ENCODE measurements at places on chromosomes 2 and 18.

DNA sequence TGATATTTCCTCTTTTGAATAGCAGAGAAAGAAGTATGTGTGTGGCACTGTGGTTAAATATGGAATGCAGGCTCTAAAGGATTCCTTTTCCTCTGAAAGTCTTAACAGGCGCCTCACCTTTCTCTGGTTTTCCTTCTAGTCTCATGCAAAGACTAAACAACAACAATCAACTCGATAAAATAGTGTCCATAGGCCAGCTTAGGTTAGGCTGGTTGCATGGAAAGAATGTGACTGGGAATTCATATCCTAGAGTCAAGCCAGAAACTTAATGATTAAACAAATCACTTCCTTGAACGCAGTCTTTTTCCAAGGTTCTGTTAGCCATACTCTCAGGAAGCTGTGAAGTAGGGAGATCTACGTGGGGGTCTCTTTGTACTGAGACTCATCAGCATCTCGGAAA lies 800.8 kb upstream of the ID2 start:
- DNase-seq, result no peak

- DNase-seq, result no peak
These were observed 141.8 kb upstream of the CTNNA2 start for GRCh38 chr2:79370976-79371538.

GRCh38 chr2:138500592-138501424 lies 762 bp upstream of the SPOPL start:
- no peak for DNase-seq

DNA sequence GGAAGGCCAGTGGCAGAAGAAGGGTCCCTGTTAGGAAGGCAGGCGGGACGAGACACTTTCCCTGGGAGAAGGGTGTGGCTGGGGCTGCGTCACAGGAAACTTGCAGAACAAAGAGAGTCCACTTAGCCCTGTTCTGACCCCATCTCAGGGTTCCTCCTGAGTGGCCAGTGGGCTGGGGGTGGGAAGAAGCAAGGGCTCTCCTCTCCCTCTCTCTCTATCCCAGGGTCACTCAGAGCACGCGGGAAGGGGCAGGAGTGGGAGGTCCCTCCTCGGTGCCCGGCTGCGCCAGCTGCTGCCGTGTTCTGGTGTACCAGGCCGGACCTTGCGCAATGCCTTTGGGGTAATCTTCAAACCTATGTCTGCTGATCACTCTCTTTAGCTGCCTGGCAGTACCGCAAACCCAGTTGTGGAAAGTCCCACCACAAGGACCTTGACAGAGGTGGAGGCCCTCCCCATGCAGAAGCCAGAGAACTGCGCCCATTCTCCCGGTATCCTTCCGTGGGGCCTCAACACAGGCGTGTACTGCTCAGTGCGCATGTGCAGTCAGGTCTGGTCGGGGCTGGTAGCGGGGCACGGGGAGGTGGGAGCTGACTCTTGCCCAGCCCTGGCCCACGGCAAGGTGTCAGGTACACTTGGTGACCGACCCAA lies 47.8 kb upstream of the ST3GAL5 start:
- no peak for DNase-seq

DNA sequence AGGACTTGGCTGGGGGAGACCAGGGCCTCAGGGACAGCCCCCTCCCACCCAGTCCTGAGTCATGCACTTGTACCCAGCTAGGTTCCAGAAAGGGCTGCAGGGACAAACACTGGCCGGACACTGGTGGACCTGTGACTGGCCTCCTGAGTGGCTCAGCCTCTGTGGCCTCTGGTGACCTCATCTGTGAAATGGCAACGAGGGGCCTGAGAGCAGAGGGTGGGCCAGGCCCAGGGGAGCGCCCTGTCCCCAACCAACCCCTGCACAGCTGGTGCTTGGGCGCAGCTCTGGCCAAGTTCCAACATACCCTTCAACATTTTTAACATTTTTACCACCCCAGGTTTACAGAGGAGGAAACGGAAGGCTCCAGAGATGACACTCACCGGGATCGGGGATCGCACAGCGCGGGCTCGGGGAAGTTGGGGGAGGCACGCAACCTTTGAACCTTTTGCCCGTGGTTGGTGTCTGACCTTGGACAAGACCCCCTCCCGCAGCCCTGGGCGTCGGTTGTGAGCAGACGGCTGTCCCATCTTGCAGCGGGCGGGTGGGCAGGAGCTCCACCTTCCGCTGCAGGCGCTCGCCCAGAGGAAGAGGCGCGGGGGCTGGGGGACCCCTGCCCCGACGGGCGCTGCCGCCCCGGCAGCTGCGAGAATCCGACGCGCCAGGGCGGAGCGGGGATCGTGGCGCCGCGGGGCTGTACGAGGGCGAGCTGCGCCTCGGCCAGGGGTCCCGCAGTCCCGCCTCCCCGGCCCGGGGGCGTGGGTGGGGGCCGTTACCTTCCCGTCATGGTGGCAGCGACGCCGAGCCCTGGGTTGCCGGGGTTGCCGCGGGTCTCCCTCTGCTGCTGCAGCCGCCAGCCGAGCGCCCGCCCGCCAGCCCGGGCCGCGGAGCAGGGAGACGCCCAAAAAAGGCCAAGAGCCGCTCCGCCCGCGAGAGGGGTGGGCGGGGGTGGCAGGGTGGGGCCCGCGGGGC lies 805 bp downstream of the LIMS2 start:
- no peak for DNase-seq

GRCh38 chr2:235025800-235026536 lies 74.2 kb downstream of the SH3BP4 start:
- no peak for DNase-seq

DNA sequence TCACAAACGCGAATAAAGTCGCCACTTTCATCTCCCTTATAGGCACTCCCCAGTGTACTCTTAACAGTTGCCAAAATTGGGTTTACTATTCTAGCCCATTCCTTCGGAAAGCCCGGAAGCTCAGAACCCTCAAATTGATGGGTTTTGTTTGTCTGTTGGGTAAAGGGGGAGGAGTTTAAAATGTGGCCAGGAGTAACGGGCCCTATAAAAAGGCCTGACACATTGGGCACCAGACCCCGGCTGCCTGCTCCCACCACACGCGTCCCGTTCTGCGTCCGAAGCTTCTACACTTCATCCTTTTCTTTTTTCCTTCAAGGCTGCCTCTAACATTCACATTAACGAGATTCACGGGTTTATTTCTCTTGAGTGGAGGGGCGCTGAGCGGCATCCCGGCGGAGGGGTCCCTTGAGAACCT lies 837 bp downstream of the NHEJ1 start:
- no peak for DNase-seq

DNA sequence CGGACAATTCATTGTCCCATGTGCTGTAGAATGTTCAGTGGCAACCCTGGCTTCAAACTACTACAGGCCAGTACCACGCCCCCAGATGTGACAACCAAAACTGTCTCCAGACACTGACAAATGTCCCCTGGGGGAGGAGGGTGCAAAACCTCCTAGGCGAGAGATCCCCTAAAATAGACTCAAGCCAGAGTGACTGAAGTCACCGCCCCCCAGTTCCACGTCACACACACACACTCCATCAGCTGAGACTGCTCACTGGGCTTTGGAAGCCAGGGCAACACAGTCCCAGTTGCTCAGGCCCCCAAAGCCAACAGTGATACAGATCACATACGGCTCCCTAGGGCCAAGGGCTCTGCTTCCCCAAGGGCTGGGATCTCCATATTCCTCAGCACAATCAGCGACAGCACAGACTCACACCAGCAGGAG lies 19.1 kb downstream of the HDAC4 start:
- no peak for DNase-seq

- DNase-seq, result no peak
These were observed 21.2 kb upstream of the NTSR2 start for GRCh38 chr2:11691076-11691660.

DNA sequence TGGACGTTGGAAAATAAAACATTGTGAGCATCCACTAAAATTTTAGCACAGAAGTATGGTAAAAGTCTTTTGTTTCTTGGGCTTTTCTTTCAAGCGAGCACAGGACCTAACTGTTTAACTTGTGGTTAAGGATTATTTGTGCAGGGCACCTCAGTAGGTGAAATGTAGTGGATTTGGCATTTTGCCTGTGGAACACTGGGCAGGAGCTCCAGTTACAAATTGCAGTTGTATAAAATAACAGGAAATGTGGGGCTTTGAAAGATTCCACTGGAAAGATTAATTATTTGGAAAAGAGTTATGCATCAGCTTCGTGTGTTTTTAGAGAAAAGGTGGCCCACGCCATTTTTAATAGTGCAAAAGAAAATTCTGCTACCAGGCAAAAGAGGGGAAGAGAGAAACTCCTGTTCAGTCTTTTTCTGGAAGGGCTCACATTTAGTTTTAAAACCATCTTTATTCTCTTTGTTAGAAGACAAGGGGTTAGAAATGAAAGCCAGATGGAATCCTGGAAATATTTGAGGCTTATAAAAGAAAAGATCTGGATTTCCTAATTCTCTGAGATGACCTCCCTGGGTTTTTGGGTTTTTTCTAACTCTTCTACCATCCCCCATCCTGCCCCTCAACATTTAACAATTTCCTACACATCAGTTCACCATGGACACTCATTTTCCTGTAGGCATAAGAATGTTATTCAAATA lies 144.3 kb upstream of the SERTAD2 start:
- DNase-seq, result no peak

GRCh38 chr2:27471961-27472360 lies 17.6 kb downstream of the IFT172 start:
- DNase-seq, result no peak

GRCh38 chr2:137983581-137983980 lies 19.3 kb downstream of the HNMT start:
- no peak for DNase-seq

- DNase-seq, result no peak
These were observed 26.9 kb downstream of the GAREM1 start for GRCh38 chr18:32443706-32444215.

DNA sequence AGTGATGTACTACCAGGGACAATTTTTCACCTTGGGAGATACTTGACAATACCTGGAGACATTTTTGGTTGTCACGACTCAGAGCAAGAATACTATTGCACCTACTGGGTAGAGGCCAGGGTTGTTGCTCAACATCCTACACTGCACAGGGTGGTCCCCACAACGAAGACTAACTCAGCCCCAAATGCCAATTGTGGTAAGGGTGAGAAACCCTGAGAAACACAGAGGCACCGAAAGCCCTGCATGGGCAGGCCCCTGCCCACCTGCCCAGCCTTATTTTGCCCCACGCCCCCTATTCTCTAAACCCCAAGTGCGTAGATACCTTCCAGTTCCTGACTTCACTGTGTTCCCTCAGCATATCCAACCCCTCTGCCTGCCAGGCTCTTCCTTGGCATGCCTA lies 163.1 kb upstream of the PKDCC start:
- no peak for DNase-seq

DNA sequence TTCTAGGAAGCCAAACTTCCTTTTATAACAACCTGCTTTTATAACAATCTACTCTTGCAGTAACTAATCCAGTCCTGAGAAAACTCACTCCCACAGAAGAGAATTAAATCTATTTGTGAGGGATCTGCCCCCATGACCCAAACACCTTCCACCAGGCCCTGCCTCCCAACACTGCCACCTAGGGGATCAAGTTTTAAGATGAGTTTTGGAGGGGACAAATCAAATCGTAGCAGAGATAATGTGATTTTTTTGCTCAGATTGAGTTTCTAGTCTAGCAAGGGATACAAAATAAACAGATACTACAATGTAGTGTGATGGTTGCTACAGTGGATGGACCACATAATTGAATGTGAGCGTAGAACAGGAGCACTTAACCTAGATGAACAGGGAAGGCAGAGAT lies 52.2 kb downstream of the NCOA1 start:
- no peak for DNase-seq

DNA sequence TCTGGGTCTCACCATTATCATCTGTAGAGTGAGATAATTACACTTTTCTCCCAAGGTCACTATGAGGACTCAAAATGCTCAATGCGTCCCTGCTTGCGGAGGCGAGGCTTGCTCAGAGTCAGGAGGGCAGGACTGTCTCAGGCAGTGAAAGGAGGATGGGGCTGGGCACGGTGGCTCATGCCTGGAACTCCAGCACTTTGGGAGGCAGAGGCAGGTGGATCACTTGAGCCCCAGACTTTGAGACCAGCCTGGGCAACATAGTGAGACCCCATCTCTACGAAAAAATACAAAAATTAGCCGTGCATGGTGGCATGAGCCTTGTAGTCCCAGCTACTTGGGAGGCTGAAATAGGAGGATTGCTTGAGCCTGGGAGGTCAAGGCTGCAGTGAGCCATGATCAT lies 1.8 kb upstream of the KCNIP3 start:
- no peak for DNase-seq

DNA sequence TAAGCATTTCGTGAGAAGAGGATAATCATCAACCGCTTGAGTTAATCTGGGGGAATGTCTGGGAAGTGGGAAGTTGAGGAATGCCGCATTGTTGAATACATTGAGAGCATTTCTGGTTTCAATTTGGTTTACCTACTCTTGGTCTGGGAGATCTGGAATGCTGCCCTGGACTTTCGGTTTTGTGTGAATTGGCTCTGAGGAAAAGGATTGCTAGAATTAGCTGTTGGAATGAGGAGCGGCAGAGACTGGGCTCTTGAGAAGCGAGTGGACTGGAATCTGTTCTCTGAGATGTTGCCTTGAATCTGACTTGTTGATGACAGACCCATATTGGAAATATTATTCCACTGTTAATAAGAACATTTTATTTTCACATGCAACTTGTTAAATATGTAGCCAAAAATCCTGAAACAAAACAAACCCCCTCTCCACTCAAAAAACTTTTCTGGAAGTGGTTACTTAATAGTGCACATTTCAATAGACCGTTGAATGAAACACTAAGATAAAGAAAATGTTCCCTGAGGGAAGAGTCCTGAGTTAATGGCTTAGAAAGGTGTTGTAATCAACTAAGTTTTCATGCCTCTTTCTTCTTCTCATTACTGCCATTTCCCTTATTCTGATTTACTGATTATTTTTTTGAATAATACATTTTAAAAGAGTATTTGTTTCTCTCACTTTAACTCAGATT lies 50.8 kb downstream of the PTPRM start:
- DNase-seq, result no peak

DNA sequence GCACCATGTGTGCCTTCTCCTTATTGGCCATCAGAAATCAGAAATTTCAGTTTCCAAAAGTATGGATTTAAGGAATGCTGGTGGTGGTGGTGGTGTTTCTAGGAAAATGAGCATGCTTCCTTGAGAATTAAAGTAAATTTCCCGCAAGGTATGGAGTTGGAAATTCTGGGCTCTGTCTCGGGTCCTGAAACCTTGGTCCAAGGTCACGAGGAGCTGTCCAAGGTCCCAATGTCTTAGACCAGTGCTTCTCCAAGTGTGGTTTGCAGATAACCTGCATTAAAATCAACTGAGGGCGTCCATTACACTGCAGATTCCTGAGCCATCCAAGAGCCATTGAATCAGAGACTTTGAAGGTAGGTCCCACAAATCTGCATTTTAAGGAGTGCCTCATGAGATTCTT lies 210.9 kb upstream of the PKDCC start:
- no peak for DNase-seq

Data from amygdala (tissue), 56 donors.